ENCODE measurements at places on chromosomes 6 and 20.

- DNase-seq: no peak
Observed at GRCh38 chr20:50098259-50098658, 14.7 kb downstream of the UBE2V1 start.

- peak; percentile 53 for DNase-seq
Observed at GRCh38 chr20:47421076-47421475, 64.6 kb upstream of the ZMYND8 start.

GRCh38 chr20:3275966-3276679, 37.1 kb upstream of the SLC4A11 start:
- DNase-seq: no peak

DNA sequence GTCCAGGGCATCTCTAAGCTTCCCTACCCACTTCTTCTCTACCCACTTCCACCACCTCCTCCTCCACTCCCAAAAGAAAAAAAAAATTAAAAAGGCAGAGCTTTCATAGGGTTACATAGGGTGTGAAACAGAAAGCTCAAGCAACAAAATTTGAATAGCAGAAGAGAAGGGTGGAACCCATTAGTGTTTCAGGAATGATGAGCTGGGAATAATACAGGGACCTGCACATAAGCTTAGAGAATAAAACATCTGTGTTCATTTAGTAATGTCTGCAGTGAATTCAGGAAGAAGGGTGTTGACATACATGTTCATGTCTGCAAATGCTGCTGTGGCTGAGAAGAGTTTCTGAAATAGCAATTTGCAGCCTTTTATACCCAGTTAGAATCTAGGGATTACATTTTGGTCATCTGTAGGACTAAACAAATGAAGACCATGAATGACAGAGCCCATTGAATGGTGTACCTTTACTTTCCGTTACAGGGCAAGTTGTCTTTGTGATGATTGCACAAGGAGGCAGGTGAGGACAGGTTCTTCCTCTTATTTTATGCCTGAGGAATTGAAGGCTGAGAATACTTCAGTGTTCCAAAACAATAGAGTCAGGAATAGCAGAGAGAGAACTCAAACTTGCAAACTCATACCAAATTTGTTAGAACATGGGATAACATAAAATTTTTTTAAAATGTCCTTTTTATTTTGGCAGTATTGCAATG, 975.1 kb downstream of the TFAP2A start:
- DNase-seq: no peak

DNA sequence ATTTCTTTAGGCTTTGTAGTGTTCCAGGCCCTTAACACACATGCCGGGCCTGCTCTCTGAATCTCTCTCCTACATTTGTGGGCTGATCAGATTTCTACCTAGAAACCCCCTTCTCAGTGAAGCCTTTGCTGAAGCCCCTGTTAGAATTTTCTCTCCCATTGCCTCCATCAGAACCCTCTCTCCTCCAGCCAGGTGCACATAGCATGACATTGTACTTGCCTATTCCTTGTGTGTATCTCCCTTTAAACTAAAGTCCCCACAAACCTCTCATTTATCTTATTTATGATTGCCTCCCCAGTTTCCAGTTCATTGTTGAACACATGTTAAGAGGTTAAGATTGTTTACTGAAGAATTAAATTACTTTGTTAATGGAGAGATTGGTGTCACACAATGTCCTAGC, 325.5 kb upstream of the CITED2 start:
- no peak for DNase-seq

DNA sequence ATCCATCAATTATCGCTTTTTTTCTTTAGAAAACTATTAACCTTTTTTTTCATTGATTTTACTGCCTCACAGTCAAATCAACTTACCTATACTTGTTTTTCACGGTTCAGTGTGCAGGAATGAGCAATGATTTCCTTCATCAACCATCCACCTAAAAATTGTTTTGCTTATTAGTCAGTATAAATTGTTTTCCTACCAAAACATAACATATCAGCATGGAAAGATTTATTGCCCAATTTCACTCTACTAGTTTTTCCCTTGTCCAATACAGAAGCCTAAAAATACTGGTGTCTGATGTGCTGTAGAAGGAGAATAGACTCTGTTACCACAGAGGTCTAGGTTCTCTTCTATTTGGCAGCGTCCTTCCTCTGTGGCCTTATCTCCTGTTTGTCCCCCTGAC, 558.2 kb upstream of the CITED2 start:
- no peak for DNase-seq

- DNase-seq: no peak
Observed at GRCh38 chr6:109949281-109950065, 28.6 kb upstream of the GPR6 start.

- no peak for DNase-seq
Observed at GRCh38 chr6:75609639-75610590, 8.2 kb downstream of the SENP6 start.
